Activated CD8-positive, alpha-beta memory T cell treated with anti-CD3 and anti-CD28 coated beads, Interleukin-2, amount 50 U/mL, for 4 hours (primary cell): ENCODE measurements at places on chromosomes 16 and 17.

DNA sequence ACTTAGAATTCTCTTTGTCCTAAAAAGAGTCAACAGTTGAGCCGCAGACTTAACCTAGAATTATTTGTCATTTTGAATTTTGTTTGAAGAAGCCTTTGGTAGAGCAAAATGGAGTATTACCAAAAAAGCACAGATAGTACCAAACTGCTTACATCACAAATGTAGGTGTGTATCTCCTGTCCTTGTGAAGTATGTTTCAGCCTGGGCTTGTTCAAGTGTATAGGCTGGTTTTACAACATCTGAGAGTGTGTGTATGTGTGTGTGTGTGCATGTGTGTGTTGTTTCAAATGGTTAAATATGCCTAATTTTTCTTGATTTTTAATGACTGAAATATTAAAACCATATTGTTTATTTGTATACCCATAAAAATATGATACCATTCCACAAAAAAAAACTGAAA is 188.7 kb upstream of the AXIN2 start:
- no peak for DNase-seq

DNA sequence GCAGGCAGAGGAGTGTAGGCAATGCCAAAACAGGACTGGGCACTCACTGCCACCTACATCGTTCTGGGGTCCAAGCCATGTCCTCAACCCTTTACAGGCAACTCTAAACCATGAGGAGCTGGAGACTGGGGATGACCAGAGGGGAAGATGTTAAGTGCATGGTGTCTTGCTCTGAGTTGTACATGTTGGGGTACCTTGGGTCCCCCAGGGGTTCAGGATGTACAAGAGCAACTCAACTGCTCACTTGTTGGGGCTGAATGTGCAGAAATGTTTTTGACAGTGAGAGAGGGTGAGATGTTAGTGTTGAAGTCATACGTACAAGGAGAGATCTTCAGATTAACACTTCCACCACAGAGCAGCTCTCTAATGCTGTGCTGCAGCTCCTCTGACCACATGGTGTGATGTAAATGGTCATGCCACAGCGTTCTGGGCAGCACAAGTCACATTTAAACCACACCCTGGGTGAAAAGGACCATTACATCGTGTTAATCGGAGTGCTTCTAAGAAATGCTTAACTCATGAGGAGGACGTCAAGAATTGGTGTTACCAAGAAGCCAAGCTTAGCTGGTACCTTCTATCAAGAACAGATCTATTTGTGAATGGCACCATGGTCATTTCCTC is 2.4 kb downstream of the CCL18 start:
- DNase-seq, result no peak

DNA sequence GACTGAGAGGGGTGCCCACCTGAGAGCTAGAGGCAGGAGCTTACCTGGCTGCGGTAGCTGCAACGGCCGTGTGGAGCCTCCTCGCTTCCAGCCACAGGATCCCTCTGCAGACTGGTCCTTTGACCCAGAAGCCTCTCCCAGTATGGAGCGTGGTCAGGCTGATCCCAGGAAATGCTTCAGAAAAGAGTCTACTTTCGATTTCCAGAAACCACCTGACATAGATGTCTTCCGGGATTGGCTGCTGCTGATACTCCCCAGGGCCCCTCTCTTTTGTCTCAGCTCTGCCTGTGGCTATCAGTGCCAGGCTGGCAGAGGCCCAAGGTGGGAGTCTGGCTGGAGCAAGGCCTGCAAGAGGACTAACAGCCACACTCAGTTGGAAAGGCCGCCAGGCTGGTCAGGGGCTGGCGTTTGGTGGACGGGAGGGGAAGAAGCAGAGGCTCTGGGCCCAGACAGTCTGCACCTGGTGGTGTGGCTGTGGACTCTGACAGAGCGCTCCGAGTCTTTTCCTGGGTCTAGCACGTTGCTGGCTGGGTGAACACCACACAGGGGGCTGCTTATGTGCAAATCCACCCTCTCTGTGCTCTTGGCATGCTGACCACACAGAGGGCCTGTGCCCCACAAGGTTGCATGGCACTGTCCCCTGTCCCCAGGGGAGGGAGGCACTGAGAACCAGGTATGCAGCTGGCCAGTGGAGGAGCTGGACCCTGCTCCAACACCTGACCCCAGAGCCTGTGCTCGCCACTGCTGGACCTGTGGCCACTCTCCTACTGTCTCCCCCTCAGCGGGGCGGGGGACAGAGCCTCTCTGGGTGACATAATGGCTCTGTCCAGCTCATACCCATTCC is at the start of gene LGALS3BP:
LGALS3BP (minus strand) TSS at position 144 of the 844 bp plus-strand sequence. CDS start 2,732 bp downstream, outside the sequence.
- no peak for DNase-seq

DNA sequence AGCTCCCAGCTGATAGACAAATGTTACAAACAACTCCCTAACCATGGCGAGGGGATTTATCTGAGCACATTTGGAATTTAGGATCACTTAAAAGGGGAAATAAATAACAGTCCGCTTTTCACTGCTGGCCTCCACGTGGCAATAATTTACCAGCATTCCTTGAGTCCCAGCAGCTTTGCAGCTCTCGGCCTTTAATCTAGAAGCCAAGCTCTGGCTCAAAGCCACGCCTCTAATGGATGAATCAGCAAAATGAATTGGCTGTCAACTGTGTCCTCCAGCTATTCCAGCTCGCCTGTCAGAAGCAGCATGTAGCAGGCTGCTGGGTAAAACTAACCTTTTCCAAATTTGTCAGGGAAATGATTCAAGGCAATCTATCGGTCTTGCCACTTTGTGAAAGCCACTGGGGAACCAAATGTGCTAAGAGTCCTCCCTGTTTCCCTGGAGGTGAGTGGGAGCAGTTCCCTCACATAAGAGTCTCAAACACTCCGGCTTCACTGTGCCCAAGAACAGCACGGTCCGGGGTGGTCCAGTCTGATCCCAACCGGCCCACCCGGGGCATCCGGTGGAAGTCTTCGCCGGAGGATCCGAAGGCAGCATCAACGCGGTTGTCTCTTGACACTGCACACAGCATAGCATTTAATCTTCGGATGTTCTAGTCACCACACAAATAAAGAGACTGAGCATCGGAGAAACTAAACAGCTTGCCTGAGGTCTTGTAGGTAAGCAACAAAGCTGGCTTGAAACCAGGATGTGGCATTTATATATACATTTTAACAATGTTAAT is 143.3 kb downstream of the PARN start:
- no peak for DNase-seq

DNA sequence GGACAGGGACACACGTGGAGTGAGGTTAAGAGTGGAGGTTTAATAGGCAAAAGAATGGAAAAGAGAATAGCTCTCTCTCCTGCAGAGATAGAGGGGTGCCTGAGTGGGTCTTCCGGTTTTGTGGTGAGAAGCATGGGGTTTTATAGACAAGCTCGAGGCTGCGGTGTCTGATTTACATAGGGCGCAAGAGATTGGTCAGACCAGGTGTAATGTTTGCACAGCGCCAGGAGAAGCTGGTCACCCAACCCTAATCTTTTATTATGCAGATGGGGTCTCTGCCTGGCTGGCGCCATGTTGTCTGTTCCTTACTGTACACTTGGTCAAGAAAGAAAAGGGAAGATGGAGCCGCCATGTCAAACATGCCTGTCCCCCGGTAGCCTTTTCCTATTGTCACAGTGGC is 44.5 kb upstream of the MLYCD start:
- DNase-seq, result no peak

- no peak for DNase-seq
Measured at GRCh38 chr17:46877466-46877865, 26.1 kb downstream of the WNT9B start.

DNA sequence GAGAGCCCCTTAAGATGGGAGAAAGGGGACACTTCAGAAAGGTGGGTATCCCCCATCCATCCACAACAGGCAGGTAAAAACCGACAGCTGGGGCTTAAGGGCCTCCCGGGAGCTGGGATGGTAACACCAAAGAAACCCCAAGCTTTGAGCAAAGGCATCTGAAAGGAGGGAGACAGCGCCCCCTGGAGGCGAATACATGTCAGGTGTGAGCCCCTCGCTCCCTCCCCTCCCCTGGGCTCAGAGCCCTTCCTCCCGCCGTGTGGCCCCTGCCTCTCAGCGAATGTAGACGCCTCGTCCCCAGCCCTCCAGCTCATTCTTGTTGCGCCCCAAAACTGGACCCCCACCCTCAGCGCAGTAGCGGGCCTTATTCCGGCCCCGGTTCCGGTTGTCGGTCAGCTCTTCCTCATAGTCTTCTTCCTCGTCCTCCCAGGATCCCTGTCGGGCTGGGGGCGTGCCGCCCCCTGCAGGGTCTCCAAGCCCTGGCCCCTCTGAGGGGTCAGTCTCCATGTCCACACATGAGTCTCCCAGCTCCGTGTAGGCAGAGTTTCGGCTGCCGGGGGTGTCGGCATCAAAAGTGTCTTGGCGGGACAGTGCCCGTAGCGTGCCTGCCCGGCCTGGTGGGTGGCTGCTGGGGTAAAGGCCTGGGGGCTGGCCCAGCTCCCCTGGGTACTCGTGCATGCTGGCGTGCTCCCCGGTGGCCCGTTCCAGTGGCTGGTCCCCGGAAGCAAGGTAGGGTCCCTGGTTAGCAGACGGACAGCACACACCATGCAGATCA is 9.1 kb upstream of the ARL5C start:
- peak; percentile 78 for DNase-seq

- peak; percentile 38 for DNase-seq
Measured at GRCh38 chr16:3182608-3183444, 5.2 kb upstream of the OR1F1 start.

- no peak for DNase-seq
Measured at GRCh38 chr16:88599825-88600538, 29.8 kb downstream of the ZC3H18 start.

DNA sequence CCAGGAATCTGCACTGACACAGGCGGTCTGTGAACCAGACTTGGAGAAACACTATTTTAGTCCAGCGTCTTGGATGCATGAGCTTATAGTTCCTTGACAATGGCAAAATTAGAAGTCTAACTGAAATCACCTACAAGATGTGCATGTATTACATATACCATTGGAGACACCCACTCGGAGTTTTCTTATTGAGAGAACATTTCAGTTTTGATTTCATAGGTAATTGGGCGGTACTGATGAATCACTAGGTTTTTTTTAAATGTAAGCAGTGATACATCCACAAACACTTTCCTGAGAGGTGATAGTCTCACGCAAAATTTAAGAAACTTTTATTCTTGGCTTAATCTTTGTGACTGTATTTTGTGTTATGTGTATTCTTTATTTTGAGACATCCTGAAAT is 69.8 kb downstream of the PRKCA start:
- DNase-seq, result no peak

GRCh38 chr17:39926588-39927100 is 757 bp downstream of the ORMDL3 start:
- peak; percentile 49 for DNase-seq
